OCI-LY7 (cell line): ENCODE measurements at places on chromosomes 16 and 17. TPM values are rescaled to one million over a fixed set of nuclear protein-coding genes. Genes with fewer than 3 reads are reported as not detected.

- DNase-seq = no peak
Observed at GRCh38 chr16:49635591-49636581, 220.0 kb downstream of the ZNF423 start.

DNA sequence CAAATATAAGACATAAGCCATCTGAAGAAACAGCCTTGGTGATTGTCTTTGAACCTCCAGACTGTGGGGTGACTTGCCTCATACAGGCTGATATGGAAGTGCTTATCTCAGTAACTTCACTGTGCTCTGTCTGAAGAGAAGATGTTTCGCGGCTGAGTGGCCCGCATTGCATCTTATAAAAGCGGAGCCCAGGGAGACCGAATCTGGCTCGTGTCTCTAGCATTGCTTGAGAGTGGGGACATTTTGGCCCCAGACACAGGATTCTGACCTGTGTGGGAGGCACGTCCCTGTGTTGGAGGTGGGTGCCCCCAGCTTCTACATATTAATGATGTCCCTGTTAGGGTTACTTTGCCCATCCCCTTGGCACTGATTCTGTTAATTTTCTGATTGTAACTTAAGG is 66.4 kb downstream of the METRNL start:
- DNase-seq = no peak

DNA sequence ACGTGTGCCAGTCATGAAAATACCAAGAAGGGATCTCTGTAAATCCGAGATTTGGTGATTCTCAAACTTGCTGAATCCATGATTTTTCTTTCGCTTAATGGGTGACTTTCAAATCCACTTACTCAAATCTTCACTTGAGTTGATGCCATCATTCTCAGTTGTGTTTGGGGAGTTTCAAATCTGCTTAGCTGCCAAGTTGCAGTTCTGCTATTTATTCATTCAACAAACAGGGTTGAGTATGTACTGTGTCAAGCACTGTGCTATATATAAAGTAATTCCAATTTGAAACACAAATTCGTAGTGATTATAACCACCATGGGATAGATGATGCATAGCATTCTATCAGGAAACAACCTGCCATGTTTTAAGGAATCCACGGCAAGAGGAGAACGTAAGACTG is 394.3 kb downstream of the CDH13 start:
- no peak for DNase-seq

GRCh38 chr16:57188711-57189002 is 2.5 kb downstream of the RSPRY1 start:
- DNase-seq = no peak

MAPK8IP3 gene
- 130 and 133 TPM in 2 replicates for total RNA-seq

KCNJ18 gene
- total RNA-seq = not detected in 2 replicates

CD300E gene
- not detected in 2 replicates for total RNA-seq

SULT1A2 gene
- total RNA-seq = 3.0 and 3.7 TPM in 2 replicates

DNA sequence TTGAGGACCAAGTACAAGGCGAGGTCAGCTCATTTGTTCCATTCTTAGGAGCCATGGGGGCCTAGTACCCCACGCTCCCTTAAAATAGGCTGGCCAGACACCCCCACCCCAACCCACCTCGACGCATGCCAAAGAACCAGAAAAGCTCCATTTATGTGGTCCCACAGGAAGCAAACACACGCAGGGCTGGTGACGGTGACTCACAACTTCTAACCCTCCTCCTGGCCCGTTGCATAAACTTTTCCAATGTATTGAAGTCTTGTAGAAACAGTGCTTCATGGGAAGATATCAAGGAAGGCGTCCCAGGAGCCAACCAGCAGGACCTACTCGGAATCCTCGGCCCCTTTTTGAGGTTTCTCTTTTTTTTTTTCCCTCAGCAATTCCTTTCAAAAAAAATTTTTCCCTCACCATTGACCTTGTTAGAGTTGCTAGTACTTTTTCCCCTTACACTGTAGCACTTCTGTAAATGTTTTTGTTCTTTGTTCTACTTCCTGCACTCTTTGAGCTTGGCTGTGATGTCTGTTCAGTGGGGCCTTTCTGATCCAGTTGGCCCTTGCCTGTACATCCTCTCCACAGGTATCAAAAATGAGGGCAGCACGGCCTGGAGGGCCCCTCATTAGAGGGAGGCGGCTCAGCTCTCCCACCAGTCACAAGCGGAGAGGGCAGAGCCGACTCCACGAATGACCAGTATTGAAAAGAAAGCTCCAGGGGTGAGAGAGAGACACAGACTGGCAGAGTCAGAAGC is 208.3 kb downstream of the RGS9 start:
- no peak for DNase-seq

GRCh38 chr17:36640836-36641235 is 39.5 kb downstream of the MRM1 start:
- no peak for DNase-seq

GPRC5B gene
- not detected in 2 replicates for total RNA-seq

GRCh38 chr17:58382108-58382871 is 30.3 kb upstream of the SUPT4H1 start:
- DNase-seq = peak; percentile 58

- DNase-seq = no peak
Observed at GRCh38 chr17:77814091-77814772, 144.3 kb upstream of the TNRC6C start.

DNA sequence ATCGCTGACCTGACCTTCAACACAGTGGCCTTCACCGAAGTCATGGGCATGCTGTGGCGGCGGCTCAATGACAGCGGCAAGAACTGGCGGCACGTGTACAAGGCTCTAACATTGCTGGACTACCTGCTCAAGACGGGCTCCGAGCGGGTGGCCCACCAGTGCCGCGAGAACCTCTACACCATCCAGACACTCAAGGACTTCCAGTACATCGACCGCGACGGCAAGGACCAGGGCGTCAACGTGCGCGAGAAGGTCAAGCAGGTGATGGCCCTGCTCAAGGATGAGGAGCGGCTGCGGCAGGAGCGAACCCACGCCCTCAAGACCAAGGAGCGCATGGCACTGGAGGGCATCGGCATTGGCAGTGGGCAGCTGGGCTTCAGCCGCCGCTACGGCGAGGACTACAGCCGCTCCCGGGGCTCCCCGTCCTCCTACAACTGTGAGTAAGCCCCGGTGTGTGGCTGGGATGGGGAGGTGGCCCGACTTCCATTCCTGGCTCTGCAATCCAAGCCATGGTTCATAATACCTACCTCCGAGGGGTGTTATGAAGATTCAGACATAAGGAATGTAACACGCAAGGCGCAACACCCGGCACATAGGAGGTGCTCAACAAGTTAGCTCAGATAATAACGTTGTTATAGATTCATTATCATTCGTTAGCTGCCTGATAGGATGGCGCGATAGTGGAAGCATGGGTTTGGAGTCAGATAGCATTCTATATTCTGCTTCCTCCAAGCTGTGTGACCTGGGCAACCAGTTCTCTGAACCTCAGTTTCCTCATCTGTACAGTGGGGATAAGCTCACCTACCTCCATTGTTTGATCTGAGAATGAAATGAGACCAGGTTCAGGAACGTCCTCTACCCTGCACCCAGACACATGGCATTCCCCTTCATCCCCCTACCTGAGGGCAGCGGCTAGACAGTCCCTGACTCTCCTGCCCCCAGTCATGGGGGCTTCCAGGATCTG is 4.4 kb downstream of the EPN3 start:
- no peak for DNase-seq

DNA sequence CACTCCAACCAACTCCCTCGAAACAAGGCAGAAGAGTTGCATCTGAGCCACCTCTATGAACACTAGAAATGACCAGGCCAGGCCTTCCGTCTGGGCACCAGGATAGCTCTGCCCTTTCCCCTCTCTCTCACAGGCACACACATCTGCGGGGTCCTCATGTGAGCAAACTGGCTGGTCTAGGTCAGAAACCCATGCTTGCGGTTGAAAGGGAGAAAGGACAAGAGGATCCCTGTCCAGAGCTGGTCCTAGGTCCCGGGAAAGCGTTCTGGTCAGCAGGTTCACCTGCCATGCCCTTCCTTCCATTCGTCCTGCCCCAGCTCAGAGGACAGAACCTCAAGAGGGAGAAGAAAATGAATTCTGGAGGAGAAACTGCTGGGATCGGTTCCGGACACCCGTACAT is 2.7 kb downstream of the MNT start:
- DNase-seq = no peak

DNA sequence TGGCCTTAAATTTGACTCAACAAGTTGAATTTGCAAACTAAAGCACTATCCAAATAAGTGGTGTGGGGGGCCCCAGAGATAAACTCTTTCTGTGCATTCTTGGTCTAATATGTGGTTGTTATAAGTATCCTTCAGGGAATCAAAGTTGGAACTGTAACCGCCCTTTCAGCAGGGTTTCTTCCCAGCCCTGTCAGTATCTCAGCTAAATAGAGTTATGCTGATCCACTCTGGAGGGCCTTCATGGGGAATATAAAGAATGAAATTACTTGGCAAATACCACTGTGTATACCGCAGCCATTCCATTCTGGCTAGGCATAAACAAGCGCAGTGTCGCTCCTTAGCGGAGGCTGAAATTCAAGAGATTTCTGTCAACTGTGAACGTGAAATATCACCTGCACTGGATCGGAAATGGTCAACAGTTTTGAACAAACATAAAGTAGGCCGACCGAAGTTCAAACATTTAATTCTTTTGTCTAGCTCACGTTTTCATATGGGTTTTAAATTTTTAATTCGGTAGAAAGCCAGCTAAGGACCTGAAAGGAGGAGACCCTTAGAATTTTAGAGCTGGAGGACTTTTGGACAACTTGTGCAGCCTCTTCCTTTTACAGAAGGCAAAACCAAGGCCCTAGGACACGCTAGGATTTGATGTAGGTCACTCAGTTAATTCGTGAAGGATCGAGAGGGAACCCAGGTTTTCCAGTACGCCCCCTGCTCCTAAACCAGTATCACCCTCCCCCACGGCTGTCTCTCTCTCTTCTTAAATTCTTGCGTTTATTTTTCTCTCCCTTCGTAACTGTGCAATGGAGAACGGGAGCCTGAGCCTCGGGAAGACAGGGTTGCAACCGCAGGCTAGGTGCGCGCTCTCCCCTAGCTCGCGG is 74.7 kb downstream of the CHD9 start:
- DNase-seq = peak; percentile 17

GAST gene
- total RNA-seq = not detected in 2 replicates

EME2 gene
- total RNA-seq = 48.5 and 51.8 TPM in 2 replicates

JPH3 gene
- total RNA-seq = not detected in 2 replicates

DNA sequence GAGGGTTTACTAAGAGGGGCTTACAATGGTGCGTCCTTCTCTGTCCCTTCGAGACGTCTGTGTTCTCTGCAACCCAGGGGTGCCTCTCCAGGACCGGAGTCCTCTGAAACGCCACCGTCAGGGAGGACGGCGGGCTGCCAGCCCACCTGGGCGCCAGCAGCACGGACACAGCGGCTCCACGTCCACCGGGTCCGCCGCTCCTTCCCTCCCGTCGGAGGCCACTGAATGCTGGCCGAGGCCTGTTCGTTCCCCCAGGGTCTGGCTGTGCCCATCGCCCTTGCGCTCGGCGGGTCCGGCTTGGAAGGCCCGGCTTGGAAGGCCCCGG is 403 bp downstream of the TEPSIN start:
- DNase-seq = no peak

DNA sequence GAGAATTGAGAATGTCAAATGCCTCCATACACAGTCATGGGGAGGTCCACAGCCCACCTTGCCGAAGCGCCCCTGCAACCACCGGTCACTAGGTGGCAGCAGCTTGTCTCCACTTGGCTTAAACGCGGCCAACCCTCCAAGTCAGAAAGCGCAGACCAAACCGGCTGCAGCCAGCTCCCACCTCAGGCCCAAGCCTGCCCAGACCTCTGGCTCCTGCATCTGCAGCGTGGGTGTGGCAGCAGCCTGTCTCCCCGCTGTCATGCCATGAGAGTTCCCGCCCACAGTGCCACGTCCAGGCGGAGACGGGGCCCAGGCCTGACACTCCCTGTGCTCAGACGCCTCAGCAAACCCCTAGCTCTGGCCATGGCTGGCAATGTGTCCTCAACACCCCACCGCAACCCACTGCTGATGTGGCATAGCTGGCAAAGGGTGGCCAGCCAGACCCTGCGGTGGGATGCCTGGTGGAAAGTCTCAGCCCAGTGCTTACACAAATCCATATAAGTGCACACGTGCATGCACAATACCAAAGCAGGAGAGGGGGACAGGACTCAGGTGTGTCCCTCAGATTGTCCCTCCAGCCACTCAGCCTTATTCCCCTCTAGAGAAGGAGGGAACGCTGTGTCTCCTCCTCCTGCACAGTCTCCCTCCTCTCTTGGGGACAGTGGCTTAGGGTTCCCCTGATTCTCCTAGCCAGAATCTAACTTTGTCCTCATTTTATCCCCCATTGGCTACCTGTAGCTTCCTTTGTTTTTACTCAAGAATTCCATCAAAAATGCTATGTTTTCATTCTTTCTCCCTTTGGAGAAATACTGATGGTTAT is 10.9 kb downstream of the COPZ2 start:
- DNase-seq = peak; percentile 87

DNA sequence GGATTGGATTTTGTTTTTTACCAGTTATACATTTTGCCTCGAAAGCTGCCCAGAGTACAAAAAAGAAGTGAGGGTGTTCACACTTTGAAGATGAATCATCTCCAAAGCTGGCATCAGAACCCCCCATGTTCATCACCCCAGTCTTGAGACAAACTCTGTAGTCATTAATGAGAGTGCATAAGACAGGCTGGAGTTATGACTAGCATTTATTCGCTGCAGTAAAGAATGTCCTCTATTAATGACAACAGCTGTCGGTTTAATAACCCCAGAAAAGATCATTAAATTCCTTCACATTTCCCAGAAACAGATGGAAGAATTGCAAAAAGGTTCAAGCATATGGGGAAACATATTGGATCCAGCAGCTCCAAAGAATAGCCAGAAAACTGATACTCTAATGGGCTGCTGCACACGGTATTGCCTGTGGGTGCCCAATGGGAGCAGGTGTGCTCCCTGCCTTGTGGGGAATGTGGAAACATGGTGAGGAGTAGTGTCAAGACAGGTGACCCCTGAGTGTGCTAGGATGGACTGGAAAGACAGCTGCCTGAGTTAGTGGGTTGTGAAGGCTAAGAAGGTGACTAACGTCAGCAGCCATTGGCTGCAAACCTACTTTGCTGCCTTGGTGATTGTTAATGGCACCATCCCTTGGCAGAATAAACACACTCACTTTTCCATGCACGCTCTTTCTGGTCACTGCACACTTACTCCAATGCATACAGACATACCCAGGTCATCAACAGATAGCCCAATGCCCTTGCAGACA is 81.9 kb downstream of the AIPL1 start:
- no peak for DNase-seq

GRCh38 chr16:48180868-48181480 is 25.2 kb upstream of the ABCC12 start:
- DNase-seq = no peak

DNA sequence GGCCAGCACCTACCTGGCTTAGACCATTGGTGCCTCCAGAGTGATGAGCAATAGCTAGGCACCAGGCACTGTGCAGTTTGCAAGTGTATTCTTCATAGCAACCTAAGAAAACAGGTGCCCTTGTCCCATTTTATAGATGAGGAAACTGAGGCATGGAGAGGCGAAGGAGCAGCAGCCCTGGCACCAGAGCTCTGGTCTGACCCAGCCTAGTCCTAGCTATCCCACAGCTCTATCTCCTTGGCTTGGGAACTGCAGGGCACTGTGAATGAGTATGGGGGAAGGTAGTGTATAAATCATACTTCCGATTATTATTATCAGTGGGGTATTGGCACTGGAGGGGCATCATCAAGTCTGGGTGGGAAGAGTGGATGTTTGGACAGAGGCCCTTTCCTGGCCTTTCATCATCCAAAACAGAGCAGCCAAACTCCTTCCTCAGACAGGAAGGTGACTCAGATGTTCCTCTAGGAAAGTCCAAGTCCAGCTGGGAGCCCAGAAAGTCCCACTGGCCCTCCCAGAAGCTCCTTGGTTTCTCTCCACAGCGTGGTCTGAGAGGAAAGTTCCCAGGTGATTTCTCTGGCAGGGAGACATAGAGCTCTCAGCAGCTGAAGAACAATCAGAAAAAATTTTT is 32.0 kb upstream of the PLLP start:
- no peak for DNase-seq
